Epithelial cell of proximal tubule (primary cell): ENCODE measurements at places on chromosomes 3 and 15.

GRCh38 chr3:36965440-36965839 is 20.6 kb upstream of the TRANK1 start:
- DNase-seq, result no peak

- no peak for DNase-seq
Observed at GRCh38 chr3:99176169-99176964, 274.9 kb upstream of the DCBLD2 start.

DNA sequence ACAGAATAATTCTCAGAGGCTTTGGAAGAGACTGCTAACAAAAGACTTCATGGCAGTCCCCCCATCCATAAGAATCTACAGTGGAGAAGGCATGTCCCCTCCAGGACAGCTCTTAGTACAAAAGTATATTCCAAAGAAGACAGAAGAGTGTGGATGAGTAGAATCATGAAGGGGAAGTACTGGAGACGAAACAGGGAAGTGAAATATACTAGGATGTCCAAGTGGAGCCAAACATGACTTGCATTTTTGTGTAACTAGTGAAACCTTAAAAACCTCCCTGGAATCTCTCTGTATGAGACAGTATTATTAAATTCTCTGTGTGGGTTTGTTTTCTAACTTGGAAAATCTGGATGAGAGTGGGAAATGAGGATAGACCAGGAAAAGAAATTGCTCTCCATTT is 312.4 kb downstream of the RSL24D1 start:
- DNase-seq, result no peak

DNA sequence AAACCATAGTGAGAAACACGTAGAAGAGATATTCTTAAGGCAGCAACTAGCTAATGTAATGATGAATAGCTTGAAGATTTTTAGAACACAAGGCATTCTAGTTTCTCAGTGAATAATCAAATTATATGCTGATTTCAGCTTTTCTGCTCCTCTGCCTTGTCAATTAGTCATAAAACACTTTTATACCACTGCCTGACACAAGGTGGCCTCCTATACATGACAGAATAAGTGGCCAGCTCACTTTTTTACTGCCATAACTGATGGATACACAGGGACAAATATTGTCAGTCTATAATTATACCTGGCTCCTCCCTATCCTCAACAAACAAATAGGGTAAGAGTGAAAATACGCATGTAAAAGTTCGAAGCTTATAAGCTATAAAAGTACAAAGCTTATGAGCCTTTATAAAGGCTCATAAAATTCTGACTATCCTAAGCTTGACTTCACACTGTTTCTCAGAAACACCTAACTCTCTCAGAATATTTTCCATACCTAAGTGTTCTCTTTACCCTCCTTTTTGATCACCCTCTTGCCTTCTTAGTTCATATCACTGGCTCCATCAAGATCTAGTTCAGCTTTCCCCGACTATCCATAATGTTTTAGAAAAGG is 81.6 kb downstream of the HERC1 start:
- DNase-seq, result peak; percentile 9

- DNase-seq, result no peak
Observed at GRCh38 chr3:130085881-130086280, 4.2 kb downstream of the ALG1L2 start.

- no peak for DNase-seq
Observed at GRCh38 chr3:25683882-25684281, 19.2 kb upstream of the TOP2B start.

DNA sequence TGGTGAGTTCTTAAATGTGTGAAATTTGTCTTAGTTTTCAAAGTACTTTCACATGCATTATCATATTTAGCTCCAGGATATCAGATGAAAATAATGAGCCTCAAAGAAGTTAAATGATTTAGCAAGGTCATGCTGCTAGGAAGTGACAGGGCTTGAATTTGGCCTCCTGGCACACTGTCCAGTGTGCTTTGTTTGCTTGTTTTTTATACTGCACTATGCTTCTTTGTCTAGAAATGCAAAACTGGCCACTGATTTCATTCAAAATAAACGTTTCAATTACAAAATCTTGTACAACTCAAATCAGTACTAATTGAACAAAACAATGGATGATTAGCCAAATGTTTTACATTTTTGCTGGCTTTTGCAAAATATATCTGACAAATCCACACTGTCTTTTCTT is 583.3 kb upstream of the CBLB start:
- no peak for DNase-seq

DNA sequence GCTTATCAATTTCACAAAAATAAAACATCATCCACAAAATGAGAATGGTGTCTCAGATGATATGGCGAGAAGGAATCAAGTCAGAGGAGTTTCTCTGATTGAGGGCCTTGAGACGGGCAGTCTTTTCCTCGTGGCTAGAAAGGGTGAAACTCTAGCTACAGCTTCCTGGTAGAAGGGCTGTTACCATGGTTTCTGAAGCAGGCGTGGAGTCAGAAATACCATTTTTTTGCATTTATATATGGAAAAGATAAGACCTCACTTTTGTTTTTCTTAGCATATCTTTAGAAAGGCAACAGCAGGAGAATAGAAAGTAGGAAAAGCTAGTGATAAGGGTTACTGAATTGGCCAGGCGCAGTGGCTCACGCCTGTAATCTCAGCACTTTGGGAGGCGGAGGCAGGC is 17.3 kb upstream of the SAMD7 start:
- DNase-seq, result no peak

- DNase-seq, result no peak
Observed at GRCh38 chr3:36843065-36844051, 79.0 kb upstream of the DCLK3 start.

DNA sequence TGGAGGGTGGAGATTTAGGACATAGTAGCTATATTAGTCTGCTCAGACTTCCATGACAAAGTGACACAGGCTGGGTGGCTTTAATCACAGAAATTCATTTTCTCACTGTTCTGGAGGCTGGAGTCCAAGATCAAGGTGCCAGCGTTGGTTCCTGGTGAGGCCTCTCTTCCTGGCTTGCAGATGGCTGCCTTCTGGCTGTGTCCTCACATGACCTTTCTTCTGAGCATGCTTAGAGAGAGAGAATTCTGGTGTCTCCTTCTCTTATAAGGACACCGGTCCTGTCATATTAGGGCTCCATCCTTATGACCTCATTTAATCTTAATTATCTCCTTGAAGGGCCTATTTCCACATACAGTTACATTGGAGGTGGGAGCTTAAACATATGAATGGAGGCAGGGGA is 14.9 kb upstream of the SHC4 start:
- no peak for DNase-seq

GRCh38 chr3:136787349-136787748 is 31.6 kb upstream of the SLC35G2 start:
- no peak for DNase-seq

GRCh38 chr3:108474581-108474980 is 35.8 kb downstream of the MYH15 start:
- no peak for DNase-seq

GRCh38 chr15:72421484-72421883 is 23.4 kb downstream of the TMEM202 start:
- DNase-seq, result no peak

DNA sequence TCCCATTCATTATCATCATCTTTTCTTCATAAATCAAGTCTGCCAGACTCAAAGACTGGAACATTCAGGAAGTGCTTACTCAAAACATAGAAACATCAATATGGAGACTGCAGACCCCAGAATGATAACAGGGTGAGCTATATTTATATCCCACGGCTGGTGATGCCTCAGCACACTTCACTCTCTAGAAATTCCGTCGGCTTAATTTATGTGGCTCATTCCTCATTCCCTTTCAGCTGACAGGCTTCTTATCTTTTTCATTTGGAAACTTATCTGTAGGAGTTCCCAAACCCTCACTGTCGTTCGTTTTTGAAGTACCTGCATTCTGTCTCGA is 45.5 kb downstream of the RFTN1 start:
- DNase-seq, result no peak

DNA sequence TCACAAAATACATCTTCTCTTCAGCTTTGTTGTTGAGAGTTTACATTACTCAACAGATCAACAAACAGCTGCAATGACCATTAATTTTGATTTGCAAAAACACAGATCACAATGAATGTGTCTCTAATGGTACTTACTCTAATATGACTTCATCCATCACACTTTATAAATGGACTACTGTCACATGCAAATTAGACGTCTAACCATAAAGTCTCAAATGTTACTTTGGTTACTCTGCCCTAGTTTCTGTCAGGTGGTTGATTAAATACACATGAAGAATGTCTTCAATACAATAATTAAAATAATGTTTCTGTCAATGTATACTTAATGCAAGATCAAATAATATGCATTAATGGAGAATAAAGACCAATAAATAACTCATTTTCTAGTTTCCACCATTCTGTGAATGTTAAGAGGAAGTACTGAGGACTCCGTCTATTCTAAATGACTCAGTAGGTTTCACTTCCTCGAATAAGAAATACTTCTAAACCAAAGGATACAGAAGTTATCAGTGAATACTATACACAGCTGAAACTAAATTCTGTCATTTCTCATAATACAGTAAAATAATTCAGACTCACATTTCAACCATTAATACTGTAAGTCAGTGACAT is 145.8 kb downstream of the CBLB start:
- no peak for DNase-seq

DNA sequence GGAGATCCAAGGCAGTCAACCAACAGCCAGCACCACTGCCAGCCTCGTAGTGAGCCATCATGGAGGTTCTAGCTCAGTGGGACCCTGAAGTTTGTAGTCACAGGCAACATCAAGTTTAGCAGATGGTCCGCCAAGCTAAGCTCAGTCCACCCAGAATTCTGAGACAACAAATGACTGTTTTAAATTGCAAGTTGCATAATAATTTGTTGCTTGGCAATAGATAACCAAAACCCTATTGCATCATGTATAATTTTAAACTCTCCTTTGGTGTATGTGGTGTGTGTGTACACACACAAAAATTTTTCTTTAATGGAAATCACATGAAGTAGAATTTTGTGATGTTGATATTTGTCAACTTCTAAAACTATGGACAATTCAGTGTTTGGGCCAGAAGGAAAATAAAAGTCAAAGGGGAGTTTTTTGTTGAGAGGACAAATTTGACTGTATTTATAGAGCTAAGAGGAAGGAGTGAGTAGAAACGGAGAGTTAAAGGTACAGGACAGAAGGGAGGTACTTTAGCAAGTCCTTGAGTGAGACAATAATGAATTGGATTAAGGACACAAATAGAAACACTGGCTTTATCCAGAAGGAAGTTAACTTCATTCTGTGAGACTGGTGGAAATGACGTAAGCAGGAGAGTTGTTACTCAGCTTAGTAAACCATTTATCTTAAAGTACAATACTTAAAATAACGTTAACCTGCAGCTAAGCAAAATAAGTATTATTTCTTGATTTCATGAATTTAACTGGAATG is 83.6 kb downstream of the NCEH1 start:
- DNase-seq, result peak; percentile 38

DNA sequence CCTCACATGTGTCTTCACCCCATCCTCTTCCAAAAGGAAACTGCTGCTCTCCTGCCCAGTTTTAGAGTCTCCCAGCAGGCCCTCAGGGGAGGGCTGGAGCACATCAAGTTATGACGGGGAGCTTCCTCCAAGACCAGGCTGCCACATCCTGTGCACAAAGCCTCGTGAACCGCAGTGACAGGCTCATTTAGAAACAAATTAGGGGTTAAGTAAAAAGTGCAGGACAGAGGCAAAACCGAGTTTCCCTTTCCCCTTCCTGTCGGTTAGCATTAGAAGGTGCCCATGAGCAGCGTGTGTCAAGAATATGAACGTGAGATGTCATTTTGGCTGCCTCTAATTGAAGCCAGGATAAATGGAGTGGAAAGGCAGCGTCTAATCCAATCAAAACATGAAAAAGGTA is 199.7 kb downstream of the ARRDC4 start:
- no peak for DNase-seq

DNA sequence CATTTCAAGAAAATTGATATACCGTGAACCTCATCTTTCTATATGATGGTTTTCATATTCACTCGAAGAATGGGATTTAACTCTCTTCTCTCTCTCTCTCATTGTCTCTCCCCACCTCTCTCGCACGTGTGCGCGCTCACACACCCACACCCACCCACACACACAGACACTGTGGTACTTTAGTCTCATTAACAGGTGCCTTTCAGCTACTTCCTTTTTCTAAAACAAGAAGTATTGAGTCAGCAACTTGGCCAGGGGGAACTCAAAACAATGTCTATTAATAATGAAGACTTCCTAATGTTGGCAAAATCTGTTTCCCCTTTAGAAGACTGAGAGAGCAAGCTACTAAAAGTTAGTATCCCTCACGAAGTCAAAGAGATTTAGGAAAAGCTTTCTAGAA is 150.7 kb downstream of the TMCO5A start:
- no peak for DNase-seq

DNA sequence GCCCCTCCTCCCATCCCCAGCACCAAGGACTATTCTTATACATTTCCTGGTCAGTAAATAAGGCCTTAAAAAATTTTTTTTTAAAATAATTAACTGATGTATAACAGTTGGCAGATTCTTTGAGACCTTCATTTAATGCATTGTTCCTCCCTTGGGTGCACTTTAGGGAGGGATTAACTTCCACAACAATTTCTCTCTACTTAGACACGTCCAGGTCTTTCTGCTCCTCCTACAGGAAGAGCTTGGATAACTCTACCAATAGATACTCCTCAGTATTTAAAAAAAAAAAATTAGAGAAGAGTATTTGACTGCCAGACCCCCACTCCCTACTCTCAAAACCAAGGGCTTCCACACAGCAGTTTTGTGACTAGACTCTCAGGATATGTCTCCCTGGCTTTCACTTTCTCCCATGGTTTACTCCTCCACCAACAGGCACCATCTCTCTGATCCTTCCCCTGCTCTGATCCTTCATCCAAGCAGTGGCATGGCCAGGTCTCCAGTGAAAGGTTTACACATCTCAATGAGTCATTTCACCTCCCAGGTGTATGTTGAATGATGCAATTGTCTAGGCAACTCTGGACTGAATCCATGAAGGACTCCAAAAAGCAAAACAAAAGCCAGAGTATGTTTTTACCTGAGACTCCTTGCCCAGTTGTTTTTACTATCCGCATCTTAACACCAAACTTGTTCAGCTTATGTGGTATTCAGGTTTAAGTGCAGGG is 7.4 kb downstream of the ZIC4 start:
- DNase-seq, result no peak

- no peak for DNase-seq
Observed at GRCh38 chr15:65298731-65299130, 2.9 kb downstream of the RNU5A-1 start.

DNA sequence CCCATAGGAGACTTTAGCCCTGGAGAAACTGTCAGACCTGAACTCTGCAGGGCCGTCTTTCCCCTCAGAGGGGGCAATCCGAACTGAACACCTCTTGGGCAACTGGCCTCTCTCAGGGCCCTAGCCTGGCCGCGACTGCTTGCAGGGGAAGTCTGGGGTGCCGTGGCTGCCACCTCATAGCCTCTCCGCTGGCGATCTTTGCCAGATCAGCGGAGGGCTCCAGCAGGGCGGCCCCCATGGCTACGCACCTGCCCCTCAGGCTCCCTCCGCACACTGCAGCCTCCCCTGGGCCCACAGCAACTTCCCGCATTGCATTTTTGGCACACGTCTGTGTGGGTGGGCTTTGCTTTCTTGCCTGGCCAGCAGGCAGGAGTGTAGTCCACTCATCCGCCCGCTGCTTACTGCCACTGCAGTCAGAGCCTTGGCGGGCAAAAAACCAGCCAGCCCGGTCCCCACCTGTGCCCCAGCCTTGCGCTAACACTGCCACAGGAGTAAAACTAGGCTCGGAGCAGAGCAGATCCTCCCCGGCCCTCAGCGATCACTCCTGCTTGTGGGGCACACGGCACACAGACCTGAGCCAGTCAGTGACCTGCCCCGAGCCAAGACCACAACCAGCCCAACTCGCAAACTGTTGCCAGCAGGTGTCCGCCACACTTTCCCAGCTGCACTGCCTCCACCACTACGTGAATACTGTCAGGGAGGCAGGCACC is 266.8 kb upstream of the CBLB start:
- DNase-seq, result no peak

- DNase-seq, result no peak
Observed at GRCh38 chr15:24678485-24678884, 2.9 kb downstream of the NPAP1 start.
